ENCODE measurements at places on chromosomes 3 and 15.
A peak's percentile ranks its signal among the peaks of the same experiment; 100 is the strongest.

DNA sequence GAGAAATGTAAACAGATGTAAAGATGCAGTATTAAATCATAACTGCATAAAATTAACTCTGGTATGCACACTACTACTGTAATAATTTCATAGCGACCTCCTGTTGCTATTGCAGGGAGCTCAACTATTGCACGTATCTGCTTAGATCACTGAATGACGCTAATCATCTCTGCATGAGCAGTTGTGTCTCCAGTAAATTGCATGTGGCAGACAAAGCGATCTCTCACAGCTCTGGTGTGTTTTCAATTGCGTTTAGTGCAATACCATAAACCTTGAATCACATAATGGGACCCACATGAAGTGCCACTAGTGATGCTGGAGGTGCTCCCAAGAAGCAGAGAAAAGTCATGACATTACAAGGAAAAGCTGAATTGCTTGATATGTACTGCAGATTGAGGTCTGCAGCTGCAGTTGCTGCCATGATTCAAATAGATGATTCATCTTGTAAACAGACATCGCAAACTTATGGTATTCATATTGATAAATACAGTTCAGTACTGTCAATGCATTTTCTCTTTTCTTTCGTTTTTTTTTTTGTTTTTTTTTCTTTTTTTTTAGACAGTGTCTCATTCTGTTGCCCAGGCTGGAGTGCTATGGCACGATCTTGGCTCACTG is 30.2 kb upstream of the LCTL start:
- DNase-seq, result no peak

GRCh38 chr15:28944286-28944685 is 58.5 kb downstream of the APBA2 start:
- DNase-seq, result no peak

GRCh38 chr3:23889950-23890349 is 26.8 kb downstream of the NKIRAS1 start:
- no peak for DNase-seq

DNA sequence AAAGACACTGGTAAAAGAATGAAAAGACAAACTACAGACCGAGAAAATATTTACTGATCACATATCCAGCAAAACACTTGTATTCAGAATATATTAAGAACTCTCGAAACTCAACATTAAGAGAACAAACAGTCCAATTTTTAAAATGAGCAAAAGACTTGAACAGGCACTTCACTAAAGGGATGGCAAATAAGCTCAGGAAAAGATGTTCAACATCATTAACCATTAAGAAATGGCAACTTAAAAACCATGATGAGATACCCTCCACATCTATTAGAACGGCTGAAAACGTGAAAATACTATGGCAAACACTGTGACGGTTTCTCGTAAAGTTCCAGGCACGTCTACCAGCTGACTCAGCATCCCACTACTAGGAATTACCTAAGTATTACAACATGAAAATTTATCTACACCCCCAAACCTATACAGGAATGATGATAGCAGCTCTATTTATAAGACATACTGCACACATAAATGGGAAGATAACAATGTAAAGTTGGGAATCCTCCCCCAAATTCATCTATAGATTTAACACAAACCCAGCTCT is 86.1 kb upstream of the PROK2 start:
- no peak for DNase-seq

DNA sequence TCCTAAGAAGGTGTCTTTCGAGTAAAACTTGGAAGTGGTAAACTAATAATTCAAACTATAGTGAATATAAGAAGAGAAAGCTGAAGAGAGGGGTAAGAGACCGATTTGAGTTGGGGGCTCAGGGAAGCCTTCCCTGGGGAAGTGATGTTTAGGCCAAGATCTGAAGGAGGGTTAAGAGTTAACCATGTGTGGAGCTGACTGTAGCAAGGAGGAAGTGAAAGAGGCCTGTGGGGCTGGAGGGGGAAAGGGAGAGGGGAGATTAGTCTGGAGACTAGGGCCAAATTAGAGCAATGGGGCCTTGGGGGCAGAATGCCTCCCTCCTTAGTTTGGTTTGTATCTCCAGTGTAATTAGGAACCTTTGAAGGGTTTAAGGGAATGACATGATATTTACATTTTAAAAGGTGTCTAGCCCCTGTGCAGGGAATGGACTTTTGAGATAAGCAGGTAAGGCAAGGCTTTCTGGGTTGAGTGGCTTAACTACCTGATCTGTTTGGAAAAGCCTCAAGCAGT is 2.2 kb downstream of the ZNF592 start:
- no peak for DNase-seq

GRCh38 chr3:154121701-154122551 is 736 bp downstream of the ARHGEF26 start:
- peak; percentile 28 for DNase-seq

DNA sequence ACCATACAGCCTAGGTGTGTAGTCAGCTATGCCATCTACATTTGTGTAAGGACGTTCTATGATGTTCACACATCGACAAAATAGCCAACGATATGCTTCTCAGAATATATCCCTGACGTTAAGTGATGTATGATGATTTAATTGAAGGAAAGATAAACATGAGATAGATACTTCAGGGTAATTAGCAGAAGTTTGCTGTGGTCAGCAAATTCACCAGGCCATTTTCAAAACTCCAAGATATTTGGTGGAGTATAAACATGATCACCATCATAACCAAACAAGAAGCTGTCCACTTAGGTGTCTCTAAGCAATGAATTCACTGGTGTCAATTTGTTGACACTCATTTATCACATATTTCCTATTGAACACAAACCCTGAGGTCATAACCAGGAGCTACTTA is 885.6 kb upstream of the NR2F2 start:
- no peak for DNase-seq

DNA sequence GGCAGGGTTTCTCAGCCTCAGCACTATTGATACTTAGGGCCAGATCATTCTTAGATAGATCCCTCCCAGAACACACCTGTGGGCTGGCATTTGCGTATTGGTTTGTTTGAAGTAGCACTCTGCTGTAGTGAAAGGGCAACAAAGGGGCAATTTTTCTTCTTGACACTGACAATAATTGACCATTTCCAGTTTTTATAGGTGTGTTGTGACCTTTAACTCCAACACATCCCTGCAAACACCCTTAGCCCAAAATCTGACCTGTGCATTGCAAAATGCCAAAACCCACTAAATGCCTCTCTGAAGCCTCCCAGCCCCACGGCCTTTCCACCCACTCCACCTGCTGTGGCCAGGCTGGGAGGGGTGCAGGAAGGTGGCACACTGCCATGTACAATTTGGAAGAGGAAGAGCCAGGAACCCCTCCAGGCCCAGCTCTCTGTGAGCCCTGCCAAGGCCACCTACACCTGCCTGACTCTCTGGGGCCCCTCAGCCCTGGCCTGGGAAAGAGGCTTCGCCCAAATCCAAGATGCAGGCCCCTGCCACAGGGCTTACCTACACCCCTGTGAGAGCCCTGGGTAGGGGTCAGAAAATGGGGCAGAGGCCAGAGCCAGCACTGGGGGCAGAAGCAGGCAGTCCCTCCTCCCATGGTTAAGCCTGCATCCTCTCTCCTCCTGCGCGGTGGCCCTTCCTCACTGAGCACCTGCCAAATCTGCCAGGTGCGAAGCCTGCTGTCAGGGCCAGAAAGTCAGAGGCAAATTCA is 9.6 kb upstream of the CYP11A1 start:
- no peak for DNase-seq

DNA sequence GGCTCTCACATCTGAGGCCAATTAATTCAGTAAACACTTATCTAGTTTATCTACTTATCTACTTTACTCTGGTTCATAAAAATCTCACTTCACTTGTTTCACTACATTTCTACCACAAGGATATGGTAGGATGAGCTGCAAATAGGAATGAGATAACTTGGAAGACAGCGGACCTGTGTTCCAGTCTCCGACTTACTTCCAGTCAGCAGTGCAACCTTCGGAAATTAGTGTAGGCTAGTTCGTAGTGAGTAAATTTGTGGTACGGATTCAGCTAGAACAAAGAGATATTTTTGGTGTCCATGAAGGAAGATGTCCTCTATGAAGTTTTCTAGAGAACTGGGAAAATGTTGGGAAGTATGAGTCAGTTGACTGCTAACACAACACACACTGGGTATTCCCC is 66.3 kb downstream of the TPRG1 start:
- DNase-seq, result no peak

DNA sequence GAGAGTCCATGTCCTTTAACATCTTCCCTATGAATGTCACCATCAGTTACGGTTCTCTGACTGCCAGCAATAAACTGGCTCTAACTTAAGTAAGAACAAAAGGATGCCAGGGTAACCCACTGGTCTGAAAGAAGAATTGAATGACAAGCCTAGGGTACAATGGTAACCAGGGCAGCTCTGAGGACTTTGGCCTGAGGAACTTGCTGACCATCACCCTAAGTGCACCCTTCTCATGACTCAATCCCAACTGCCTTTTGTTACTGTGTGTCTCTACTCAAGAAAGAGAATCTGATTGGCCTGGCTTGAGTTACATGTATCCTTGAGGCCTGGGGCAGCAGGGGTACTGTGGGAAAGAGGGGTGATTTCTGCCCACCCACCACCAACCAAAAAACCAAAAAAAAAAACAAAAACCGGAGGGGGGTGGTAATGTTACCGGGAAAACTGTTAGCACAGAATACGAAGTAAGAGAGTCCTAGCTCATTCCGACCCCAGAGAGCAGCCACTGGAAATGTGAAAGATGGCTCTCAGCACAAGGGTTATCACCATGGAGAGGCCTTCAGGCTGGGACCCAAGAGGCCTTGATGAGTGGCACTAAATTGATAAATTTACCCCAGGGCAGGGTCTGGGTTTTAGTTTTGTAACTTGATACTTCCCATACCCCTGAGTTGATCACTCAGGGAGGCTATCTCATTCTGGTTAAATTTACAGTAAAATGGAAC is 9.3 kb upstream of the SLC28A1 start:
- no peak for DNase-seq

All from ACHN (cell line).